ENCODE measurements at places on chromosomes 11 and 22.

DNA sequence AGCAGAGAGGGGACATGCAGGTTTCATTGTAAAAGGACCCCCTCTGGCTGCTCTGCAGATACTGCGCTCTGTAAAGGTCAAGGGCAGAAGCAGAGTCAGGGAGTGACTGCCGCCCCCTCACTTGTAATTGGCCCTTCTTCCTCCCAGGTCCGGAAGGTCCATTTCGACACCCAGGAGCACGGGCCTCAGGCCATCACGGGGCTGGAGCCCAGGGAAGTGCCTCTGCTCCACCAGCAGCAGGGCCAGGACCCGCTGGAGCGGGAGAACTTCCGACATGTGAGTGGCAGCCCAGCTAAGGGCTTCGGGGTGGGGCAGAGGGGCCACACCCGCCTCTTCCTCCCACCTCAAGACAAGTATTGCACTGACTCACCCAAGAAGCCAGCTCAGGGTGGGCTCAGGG, 24.0 kb upstream of the LRRC10B start:
- DNase-seq = no peak

DNA sequence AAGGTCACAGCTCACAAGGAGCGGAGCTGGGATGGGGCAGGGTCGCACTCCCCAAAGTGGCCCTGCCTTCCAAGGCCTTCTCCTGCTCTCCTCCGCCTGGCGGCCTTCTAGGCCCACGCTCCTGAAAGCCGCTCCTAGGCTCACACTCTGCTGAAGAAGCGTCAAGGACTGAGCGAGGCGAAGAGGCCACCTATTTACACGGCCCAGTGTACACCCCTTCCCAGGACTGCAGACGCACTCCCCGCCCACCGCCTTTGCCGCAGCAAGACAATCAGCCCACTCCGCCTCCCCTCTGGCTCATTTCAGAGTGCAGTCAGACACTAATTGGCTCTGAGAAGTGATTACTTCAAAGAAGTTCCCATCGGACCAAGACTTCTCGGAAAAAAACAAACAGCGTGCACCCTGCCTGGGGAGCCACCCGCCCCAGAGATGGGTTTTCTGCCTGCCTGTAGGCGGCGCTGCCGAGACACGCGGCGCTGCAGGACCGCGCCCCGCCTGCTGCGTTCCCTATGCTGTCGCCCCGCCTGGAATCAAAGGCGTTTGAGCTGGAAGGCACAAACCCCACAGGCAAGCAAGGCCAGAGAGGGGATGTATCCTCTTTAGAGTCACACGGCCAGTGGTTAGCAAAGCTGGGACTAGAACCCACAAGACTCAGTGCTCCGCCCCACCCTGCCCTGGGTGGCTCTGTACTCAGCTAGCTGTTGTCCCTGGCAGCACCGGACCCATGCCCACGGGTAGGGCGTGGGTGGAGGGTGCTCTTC, 414.8 kb downstream of the BUD13 start:
- no peak for DNase-seq

DNA sequence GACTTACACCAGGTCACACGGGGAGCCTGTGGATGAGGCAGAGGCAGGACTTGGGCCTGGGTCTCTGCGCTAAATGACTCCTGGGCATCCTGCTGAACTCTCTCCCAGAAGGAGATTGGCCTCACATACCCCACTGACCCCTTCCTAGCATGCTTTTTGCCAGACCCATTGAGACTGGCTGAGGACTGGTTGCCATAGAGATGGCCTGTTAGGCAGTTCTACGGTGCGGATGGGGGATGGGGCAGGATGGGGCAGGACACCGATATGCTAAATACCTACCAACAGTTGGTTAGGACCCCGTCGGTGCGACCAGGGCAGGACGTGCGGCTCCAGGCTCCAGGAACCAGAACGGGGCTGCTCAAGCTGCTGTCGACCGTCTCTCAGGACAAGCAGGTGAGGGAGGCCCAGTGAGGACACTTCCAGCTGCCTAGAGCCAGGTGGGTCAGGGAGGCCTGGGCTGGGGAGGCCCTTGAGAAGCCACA, at the start of gene TSGA10IP:
Gene TSGA10IP (plus strand): TSS at position 51 of the 482 bp plus-strand sequence. CDS start 196 bp downstream, at position 247.
- no peak for DNase-seq

DNA sequence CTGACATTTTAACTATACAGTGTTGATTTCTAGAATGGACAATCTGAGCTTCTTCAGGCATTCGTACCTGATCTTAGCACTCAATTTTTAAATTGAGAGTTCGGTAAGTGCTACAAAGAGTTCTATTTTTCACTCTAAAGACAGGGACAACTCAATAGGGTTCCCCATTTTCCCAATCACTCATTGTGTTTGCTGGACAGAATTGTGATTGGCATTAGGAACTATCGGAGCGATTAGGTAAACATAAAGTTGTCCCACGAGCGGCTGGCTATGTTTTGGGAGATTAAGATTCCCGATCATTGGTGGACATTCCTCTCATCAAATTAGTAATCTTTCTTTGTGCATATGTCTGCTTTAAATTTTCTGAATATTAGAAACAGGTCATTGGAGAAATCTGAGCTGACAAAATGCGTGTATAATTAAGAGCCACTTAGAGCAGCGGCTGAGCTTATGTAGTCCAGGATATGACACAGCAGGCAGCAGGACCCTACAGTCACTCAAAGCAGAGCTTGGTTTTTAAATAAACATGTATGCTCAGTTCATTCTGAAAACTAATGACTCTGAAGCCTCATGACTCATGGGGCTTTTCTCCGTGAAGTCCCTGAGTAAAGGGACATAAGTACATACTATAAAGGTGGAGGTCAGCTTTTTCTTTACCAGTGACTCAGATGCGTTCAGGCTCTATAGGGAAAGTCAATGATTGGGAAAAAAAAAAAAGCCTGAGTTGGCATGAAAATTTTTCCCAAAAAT, 109.4 kb downstream of the GRIA4 start:
- DNase-seq = peak; percentile 3

- no peak for DNase-seq
These were observed 693.6 kb downstream of the BRD1 start for GRCh38 chr22:49134076-49134475.

DNA sequence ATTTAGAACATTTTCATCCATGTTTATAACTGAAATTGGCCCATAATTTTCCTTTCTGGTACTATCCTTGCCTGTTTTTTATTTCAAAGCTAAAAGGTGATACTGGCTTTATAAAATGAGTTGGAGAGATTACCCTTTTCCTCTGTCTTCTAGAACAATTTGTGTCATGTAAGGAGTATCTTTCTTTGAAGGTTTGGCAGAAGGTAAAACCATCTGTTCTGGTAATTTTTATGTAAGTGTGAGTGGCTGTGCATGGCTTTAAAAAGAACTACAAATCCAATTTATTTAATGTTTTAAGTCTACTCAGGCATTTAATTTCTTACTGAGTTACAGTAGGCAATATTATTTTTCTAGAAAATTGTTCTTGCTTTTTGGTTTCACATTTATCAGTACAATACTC, 7.7 kb upstream of the MRGPRD start:
- DNase-seq = no peak

DNA sequence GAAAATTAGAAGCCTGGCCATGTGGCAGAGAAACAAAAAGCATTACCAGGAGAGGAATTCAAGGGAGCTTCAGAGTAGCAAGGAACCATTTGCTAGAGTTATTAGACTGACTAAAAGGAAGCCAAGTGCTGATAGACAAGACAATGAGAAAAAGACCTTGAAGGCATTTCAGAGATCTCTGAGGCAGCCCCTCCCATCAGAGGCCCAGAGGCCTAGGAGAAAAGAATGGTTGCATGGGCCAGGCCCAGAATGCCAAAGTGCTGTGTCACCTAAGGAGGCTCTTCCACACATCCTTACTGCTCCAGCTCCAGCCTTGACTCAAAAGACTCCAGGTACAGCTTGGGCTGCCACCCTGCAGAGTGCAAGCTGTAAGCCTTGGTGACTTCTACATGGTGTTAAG, 61.8 kb upstream of the POU2AF2 start:
- DNase-seq = peak; percentile 75

DNA sequence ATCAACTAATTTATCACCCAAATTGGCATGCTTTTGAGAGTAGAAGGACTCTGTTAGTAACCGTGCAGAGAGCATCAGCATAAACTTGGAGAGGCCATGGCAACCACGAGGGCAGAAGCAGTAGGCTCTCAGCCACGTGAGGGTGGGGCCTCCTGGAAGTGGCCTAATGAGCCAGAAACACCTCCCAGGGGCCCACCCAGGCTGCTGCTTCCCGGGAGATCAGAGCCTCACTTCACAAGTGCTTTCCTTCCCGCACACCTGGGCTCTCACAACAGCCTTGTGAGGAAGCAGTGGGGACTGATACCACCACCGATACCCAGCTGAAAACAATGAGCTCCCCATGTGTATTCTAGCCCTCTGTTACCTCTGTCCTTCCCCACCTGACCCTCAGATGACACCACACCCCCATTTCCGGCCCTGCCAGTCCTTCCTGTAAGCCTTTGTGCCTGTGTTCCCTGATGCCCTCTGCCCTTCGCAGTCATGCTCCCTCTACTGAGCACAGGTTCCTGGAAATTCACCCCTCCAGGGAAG, 17.0 kb downstream of the TRIM29 start:
- no peak for DNase-seq

GRCh38 chr22:39416319-39416718, 16.7 kb downstream of the TAB1 start:
- no peak for DNase-seq

DNA sequence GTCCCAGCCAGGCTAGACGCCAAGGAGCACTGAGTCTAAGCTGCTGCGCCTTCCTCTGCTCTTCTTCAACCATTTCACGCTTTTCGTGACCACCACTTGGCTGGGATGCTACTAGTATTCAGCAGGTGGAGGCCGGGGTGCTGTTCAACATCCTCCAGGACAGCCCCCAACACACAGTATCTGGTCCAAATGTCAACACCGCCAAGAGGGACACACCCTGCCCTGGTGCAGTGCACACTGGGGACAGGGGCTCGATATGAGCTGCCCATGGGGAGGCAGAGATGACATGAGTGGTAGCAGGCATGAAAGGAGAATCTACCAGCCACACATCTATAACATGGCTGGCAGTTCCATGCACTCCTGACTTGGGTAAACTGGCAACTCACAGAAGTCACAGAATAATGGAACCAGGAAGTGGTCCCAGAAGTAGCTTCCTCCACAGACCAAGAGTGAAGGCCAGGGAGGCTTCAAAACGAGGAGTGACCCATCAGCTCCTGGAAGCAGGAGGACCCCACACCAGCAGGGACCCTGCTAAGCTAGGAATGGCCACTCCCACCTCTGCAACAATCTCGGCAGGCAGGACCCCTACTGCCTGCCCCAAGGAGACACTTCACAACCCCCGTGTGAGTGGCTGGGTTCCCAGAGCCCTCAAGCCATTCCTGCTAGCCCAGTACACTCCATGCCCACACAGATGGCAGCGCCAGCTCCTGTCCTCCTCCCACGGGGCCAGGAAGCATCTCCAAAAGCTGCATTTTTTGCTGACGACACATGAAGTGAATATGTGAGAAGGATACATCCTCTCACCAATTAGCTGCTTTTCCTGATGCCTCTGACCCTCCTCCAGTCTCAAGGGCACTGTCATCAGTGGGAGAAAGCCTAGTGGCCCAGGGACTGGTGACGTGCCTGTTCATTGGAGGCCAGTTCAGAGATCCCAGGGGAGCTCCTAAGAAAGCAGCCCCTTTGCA, 78.8 kb downstream of the DGCR2 start:
- DNase-seq = no peak

- DNase-seq = no peak
These were observed 16.5 kb downstream of the TANGO2 start for GRCh38 chr22:20037419-20037818.

GRCh38 chr11:61049063-61049377, 53.3 kb upstream of the CD5 start:
- DNase-seq = no peak

GRCh38 chr22:40542821-40543540, 93.5 kb downstream of the MRTFA start:
- peak; percentile 33 for DNase-seq

DNA sequence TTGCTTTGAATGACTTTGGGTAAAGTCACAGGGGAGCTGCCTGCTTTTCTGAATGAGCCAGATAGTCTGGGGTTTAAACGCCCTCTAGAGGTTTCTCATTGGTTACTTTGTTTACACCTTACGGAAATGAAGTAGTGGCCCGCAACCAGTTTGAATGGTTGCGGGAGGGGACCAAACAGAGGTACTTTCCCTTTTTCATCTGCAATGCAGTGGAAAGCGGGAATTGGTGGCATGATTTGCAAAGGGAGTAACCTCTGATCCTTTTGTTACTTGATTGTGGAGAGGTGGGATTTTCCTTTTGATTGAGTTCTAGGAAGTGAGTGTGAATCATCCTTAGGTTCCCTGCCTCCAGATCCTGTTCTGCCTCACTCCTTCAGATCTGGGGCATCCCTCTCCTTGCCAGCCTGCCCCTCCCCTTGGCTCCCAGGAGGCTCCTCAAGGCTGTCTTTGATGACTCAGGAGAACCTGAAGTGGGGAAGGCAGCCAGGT, 15.9 kb upstream of the GLYATL1 start:
- peak; percentile 56 for DNase-seq

DNA sequence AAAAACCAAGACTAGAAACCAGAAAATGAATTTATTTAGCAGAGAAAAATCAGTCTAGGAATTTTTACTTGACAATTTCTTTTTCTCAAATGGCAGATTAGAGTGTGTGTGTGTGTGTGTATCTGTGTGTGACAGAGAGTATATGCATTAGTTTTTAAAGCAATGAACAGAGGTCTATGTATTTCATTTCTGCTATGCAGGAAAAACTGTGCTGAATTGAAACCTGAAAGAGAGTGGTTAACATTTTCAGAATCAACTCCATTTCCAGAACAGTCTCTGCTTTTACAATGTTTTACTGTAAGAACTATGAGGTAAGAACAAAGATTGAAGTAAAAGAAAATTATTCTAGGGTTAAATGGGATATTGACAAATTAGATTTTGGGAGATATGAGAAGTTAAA, 114.8 kb downstream of the GRM5 start:
- DNase-seq = no peak

DNA sequence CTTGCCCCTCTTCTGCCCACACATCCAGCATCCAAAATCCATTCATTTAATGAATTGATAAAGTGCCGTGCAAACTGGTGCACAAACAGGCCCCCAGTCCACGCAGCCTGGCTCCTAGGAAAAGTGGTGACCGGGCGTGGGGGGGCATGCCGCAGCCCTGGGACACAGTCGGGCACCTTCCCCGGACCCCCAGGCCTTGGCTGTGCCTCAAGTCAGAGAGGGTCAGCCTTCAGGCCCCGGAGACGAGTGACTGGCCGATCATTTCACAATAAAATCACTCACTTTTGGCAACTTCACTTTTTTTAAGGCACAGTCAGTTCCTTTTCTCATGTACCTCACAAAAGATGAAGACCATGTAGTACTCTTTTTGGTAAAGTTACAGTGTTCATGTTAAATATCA, 8.0 kb downstream of the CDPF1 start:
- no peak for DNase-seq

- no peak for DNase-seq
These were observed 14.1 kb downstream of the PLCB3 start for GRCh38 chr11:64265176-64266160.

DNA sequence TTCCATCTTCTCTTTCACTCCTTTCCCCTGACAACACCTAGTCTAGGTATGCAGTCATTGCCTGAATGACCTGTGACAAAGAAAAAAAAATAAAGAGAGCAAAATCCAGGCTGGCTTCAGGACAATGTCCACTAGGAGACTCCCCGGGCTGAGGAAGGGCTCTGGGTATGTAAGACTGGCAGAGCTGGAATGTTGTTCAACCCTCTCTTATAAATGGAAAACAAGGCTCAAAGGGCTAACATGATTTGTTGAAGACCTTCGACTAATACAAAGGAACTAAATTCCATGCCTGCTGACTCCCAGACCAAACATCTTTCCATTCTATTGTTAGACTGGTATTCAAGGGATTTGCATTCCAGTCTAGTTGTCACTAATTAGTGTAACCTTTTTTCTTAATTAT, 122.2 kb downstream of the ARL14EP start:
- no peak for DNase-seq

- peak; percentile 50 for DNase-seq
These were observed 31.9 kb downstream of the PDGFB start for GRCh38 chr22:39212721-39213376.
